Pulmonary artery endothelial cell (primary cell): ENCODE measurements at places on chromosomes 16 and 17.
A peak's percentile ranks its signal among the peaks of the same experiment; 100 is the strongest.

DNA sequence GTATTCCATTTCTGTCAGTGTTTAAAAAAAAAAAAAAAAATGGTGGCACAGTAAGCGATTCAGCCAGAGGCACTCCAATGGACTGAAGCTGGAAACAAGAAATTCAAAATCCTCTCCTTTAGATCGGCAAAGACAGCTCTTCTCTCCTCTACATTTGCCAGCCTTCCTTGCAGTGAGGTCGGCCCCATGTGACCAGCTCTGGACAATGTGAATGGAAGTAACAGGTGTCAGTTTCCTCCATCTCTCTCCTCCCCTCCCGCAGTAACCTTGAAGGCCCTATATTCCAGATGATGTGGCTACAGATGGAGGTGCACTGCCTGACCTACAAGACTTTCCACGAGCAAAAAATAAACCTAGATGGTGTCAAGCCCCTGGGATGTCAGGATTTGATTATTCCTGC, 15.0 kb downstream of the CUEDC1 start:
- no peak for DNase-seq

DNA sequence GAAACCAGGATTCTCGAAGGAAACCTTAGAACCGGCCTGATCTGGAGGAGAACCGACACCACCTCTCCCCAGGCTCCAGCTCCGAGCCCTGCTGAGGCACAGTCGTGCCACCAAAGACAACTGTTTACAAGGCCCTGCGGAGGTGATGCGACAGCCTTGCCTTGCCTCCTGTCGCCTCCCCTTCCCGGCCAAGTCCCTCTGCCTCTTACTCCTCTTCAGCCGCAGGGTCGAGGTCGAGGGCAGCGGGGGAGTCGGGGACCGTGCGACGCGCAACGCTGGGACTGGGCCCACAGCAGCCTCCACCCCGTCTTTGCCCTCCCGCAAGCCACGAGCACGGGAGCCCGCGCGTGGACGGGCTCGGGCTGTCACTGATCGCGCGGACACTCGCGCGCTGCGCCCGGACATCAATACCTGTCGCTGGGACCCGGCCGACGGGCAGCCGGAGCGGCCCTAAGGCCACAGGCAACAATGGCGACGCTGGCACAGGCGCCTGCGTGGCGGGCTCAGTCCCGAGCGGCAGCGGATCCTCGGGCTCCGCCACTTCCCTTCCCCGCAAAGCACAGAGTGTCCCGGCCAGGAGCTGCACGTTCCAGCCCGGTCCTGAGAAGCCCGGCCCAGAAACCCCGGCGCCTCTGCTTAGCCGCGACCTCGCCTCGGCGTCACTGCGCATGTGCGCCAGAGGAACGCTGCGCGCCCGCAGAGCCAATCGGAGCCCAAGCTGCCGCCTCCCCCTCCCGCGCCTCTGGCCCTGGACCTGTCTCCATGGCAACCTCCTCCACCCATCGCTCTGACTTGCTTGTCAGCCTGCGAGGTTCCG, at the start of gene ZNF287:
TSS of gene ZNF287 (minus strand) at position 664 of the 817 bp plus-strand sequence. CDS start 1,473 bp downstream, outside the sequence.
- peak; percentile 57 for DNase-seq

- DNase-seq: no peak
These were observed 3.0 kb downstream of the RAB26 start for GRCh38 chr16:2151188-2152091.

GRCh38 chr16:64089697-64090096, 1032.2 kb downstream of the CDH11 start:
- DNase-seq: no peak

- no peak for DNase-seq
These were observed 64.1 kb downstream of the PIPOX start for GRCh38 chr17:29107084-29107483.

DNA sequence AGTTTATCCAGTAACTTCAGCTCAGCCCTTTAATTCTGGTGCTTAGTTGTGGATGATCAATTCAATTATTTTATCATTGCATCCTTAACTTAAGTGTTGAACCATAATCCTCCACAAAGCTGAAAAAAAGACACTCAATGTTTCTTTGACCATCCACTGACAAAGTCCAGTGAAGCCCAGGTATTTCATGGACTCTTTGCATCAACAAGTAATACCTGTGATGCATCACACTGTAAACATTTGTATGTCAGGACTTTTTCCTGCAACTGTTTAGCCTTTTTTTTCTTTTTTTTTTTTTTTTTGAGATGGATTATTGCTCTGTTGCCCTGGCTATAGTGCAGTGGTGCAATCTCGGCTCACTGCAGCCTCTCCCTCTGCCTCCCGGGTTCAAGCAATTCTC, 6.6 kb upstream of the NFAT5 start:
- DNase-seq: no peak

GRCh38 chr17:77610972-77611521, 347.5 kb upstream of the TNRC6C start:
- no peak for DNase-seq

GRCh38 chr16:1469693-1470201, 5.1 kb downstream of the CLCN7 start:
- DNase-seq: no peak

DNA sequence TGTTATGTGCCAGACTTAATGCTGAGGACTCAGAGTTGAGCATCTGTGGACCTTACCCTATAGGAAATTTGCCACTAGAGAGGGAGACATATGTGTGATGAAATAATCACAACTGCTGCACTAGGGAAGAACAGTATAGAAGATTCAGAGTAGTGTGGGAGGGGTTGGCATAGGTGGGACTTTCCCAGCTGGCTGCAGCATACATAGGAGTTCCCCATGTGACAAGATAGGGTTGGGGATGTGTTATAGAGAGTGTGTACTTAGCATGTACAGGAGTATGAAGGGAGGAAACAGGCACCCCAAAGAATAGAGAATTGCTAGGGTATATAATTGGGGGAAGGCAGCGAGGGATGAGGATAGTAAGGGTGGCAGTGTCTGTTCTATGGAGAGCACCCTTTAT, 2.9 kb downstream of the NUP93 start:
- DNase-seq: no peak

DNA sequence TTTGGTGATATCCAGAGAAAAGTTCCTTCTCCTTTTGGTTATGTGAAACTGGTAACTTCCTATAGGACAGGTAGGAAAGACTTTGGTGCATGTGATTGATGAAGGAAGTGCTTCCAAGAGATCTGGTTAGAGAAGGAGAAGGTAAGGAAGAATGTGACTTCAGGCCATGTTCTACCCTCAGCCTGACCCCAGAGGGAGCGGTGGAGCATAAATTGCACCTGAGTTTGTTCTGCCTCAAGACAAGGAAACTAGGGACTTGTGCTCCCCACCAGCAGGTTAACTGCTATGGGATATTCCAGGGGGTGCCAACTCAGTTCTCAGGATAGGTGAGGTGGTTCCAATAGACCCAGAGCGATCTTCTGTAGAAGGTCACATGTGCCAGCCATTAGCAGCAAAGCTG, 299.3 kb upstream of the XYLT1 start:
- DNase-seq: no peak

- DNase-seq: no peak
These were observed 56.6 kb downstream of the NCOR1 start for GRCh38 chr17:16158714-16159113.

DNA sequence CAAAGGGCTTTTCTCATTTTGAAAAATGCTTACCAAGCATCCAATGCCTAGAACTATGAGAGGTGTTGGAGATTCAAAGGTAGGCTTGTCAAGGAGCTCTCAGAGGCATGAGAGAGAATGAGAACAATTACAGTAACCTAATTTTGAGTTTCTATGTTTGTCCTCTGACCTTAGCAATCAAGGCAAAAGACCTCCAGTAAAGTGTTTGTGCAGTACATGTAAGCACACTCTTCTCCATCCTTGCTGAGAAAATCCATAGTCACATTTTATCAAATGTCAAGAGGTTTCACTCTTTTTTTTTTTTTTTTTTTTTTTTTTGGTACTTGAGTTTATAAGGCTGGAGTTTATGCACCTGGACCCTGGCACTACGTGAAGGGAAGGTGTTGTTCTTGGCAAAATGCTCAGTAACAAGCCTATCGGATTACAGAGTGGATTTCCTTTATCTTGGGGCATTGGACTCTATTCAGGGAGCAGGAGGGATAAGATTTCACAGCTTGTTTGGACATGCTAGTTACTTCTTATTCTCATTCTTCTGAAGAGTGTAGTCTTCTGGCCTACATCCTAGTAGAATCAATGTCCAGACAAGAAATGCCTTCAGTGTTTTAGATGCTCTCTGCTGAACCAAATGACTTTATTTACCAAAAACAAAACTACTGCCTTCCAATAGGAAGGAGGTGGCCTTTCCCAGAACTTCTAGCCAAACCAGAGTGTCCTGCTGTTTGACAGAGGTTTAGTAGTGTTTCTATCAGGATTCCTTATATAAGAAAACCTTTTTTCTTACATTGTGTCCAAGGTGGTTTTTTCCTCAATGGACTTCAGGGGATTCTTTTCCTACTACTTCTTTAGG, 21.9 kb downstream of the KCNJ2 start:
- DNase-seq: no peak

DNA sequence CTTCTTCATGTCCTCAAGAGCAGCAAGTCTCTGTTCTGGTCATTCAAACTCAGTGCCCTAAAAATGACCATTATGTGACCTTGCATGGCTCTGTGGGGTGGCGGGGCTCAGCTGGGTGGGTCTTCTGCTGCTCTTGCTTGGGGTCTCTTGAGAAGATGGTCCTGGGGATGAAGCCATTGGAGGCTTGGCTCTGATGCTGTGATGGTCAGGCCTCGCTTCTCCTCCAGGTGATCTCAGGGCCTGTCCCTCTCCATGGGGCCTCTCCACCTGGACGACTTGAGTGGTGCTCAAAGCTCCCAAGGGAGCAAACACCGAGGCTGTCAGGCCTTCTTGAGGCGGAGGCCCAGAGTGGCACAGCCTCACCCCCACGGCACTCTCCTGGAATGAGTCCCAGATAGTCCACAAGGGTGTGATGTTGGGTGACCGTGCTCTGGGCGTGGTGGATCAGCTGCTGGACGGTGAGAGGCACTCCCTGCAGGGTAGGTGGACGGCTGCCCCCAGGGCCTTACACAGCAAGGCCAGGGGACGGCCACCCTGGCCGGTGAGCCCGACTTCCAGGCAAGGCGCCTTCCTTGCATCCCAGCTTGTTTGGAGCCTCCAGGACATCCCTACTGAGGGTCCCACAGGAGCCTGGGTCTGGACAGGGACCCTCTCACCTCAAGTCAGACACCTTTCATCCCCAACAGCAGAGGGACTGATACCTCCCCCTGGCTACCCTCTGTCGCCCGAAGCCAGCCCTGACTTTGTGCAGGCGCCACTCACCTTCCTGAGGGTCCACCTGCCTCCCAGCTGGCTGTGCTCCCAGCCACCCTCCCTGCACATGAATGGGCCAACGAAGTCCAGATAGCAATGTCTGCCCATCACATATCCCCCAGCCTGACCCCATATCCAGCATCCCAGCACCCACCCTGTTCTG, 48.7 kb downstream of the USP22 start:
- no peak for DNase-seq

DNA sequence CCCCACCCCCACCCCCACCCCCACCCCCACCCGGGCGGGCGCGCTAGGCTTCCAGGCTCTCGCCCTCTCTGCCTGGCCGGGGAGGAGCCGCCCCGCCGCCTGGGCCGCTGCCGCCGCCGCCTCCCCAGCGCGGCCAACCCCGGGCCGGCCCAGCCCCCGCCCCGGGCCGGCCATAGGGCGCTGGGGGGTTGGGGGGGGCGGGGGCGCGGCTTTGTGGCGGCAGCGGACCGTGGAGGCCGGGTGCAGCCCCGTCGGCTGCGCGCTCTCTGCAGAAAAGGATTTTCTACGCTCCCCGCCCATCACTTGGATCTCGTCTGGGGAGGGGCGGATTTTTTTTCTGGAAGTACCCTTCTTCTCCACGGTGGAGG, 230.9 kb downstream of the MRTFB start:
- DNase-seq: no peak

DNA sequence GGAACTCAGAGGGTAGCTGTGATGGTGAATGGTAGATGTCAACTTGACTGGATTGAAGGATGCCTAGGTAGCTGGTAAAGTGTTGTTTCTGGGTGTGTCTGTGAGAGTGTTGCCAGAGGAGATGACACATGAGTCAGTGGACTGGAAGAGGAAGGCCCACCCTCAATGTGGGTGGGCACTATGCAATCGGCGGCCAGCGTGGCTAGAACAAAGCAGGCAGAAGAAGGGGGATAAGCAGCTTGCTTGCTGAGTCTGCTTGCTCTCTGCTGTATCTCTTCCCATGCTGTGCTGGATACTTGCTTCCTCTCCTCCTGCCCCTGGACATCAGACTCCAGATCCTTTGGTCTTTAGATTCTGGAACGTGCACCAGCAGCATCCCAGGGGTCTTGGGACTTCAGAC, 128.1 kb downstream of the AIPL1 start:
- DNase-seq: no peak

- DNase-seq: no peak
These were observed 66.3 kb upstream of the ENDOV start for GRCh38 chr17:80348551-80349150.

- no peak for DNase-seq
These were observed 82.2 kb downstream of the HELZ start for GRCh38 chr17:67162771-67163170.

DNA sequence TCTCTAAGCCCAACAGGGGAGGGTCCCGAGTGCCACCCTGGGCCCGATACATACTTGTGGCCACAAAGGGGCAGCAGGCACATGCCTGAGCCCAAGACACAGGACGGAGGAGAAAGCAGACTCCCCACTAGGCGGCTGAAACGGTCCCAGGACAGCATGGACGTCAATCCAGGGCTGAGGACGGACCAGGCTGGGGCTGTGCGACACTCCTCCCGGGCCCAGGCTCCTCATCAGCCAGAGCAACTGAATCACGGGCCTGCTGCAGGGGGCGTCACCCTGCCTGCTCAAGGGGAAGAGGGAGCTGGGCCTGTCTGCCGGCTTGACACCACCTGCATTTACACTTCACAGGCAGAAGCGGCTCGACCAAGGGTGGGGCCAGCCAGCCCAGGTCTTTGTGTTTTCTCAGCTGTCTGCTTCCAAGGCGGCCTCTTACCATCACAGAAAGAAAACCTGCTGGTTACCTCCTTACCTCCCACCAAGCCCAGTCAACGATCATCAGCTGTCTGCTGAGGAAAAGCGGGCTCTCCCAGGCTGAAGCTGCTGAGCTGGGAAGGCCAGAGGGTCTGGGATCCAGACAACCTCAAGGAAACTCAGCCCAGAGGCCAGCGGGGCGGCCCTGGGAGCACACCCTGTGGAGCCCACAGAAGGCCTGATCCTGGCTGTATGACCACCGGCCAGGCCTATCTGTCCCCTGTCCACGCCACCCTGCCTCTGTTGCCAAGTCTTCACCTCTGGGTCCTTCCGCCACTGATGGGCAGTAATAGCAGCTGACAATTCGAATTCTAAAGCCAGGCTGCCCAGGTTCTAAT, 26.4 kb downstream of the KIFC3 start:
- no peak for DNase-seq

- DNase-seq: no peak
These were observed 10.0 kb downstream of the CMC2 start for GRCh38 chr16:80996688-80997138.
